ENCODE measurements at places on chromosomes 2 and 18.

- DNase-seq: no peak
Observed at GRCh38 chr2:217698691-217699090, 304.1 kb downstream of the TNS1 start.

GRCh38 chr2:180474716-180475115 lies 467.6 kb upstream of the CWC22 start:
- DNase-seq: peak; percentile 4

GRCh38 chr18:70291295-70291574 lies 2.4 kb downstream of the SOCS6 start:
- DNase-seq: no peak

DNA sequence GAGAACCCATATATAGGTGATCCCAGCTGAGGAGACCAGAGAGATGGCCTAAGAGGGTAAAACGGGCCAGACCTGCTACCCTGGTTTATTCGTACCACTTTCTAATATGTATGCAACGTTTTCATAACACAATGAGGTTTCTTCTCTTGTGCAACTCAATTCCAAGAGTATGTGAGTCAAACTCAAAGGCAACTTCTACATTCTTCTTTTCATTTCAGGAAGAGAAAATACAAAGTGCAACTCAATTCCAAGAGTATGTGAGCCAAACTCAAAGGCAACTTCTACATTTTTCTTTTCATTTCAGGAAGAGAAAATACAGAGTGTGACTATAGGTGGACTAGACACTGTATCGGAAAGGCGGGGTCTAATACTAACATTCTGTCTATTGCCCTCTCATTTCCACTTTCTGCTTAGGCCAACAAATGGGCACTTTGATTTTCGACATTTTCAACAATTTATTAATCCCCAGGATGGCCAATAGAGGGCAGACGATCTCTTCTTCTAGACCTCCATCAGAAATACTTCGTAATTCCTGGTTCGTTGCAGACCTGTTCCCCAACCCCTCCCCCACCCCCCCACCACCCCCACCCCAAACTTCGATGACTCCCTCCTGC lies 3.7 kb upstream of the CRIM1 start:
- peak; percentile 25 for DNase-seq

DNA sequence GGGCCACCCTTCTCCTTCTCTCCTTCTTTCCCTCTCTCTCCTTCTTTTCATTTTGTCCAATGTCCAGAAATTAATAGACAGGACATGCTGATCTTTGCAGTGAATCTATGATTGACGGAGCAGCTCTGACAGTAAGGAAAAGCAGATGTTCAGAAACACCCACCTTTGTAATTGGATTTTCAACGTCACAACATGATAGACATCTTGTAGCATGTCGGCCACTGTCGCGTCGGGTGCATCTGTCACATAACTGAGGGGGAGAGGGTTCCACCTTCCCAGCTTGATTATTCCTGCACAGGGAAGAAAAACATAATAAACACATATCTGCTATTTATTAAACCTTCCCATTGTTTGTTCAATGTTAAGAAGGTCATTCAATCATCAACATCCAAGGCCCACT lies 76.2 kb downstream of the SATB2 start:
- DNase-seq: no peak

- no peak for DNase-seq
Observed at GRCh38 chr18:48800876-48801727, 149.7 kb downstream of the SMAD7 start.

DNA sequence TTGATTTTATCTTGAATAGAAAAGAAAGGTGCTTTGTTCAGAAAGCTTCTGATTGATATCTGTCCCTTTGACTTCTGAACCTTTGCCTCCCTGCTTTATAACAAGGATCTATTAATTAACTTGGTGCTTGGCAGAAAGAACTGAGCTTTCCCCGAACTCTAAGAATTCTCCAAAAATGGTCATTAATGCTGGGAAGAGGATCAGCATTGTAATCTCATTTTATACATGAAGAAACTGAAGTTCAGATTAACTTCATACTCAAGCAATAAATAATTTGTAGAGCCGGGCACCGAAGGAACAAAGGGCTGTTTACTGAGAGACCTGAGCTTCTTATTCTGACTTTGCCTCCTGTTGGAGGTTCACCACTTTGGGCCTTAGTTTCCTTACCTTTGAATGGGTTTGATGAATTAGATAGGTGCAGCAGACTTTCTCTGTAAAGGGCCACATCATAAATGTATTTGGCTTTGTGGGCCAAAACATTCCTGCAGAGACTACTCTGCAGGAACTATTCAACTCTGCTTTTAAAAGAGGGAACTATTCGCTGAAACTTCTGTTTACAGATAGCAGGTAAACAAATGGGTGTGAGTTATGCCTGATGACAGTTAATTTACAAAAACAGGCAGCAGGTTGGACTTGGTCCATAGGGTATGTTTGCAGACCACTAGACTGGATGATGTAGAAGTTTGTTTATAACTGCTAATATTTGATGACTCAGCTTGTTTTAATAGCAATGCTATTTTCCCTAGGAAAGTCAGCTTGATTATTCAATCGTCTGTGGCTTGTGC lies 272.9 kb downstream of the TGIF1 start:
- DNase-seq: no peak

GRCh38 chr18:48798334-48799245 lies 152.2 kb downstream of the SMAD7 start:
- DNase-seq: no peak

DNA sequence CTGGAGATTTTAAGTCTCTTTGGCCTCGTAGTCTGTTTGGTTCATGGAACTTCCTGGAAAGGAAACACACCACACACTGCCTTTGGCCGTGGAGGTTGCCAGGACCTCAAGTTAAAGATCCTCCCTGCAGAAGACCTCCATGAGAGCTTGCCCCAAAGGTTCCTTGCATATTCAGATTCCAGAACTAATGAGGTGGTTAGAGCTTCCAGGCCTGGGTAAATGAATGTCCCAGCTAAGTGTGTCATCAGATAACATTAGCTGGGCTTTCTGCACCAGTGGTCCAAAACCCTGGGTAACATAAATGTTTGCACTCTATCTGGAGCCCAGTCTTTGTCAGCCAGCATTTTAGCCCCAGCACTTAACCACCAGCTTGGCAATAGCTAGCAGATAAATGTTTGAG lies 122.1 kb upstream of the EML6 start:
- DNase-seq: no peak

- no peak for DNase-seq
Observed at GRCh38 chr18:36623091-36623490, 205.7 kb downstream of the TPGS2 start.

- DNase-seq: no peak
Observed at GRCh38 chr18:48776641-48777025, 174.1 kb downstream of the SMAD7 start.

GRCh38 chr18:22136395-22136794 lies 33.0 kb upstream of the GATA6 start:
- no peak for DNase-seq

GRCh38 chr2:239193925-239194677 lies 206.7 kb downstream of the HDAC4 start:
- DNase-seq: no peak

DNA sequence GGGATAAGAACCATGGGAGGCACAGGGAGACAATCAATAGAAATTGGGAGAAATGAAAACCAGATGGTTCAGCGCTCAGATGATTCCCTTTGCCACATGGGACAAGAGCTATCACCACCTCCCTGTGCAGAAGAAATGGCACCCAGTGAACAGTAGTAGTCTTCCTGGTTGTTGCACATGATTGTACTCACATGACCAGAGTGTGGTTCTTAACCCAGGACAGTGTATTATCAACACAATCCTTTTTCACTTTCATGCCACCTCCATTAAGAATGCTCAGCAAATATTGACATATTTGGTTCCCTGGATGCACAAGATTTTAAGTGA lies 149.0 kb upstream of the SH3BP4 start:
- no peak for DNase-seq

GRCh38 chr2:11786592-11786991 lies 40.2 kb downstream of the LPIN1 start:
- no peak for DNase-seq

DNA sequence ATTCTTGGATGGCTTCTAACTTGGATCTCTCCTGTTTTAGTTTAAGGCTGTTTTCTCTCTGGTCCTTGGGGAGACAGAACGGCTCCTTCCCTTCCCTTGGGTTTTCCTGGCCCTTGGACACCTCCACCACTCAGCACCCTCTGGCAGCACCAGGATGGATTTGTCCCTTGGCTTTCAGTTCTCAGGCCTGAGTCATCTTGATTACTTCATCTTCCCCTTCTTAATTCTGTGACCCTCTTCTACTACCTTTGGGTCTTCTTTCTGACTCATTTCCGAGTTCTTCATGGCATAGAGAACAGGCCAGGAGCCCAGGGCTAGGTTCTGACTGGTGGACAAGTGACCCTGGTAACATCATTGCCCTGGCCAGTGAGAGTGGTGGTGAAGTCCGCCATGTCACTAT lies 14.9 kb downstream of the IGFBP2 start:
- DNase-seq: no peak

DNA sequence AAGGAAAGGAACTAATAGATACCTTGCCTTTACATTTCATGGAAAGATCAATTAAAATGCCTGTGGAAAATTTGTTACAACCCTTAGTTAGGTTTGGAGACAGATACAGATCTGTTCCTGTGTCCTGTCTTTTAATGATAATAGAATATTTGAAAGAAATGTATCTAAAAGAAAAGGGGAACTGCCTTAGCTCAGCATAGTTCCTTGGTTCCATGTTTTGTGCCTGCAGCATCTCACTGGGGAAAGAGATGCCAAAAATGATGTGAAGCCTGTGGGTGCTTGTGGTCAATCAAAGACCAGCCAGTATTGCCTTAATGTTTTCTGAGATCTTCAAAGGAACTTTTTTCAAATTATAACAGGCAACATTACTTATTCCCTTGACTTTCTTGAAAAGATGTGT lies 147.6 kb downstream of the ADCYAP1 start:
- DNase-seq: no peak

- DNase-seq: no peak
Observed at GRCh38 chr18:58378411-58379379, 250.2 kb downstream of the ALPK2 start.

DNA sequence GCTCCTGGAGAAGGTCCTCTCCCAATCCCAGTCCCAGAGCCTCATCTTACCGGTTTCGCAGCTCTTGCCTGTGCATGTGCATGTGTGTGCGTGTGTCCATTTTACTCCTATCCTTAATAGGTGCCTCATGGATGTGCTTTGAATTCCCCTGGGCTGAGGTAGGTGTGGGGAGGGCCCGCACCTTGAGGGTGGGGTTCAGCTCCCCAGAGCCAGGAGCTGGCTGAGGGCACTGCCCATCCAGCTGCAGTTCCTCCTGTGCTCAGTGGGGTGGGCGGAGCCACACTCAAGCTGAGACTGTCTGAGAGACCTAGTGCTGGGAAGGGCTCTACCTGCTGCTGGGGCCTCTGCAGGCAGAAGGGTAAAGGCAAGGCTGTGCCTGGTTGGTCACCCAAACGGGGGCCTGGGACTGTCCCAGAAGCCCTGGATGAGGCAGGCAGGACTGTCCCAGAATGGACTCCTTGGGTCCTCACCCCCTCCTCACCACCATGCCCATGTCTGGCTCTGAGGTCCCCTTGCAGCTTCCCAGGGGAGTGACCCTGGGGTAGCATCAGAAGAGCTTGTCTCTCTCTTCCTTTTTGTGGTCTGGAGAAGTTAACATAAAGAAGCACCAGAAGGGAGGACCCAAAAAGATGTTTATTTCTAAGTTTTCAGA lies 8.9 kb downstream of the GDF7 start:
- DNase-seq: no peak

DNA sequence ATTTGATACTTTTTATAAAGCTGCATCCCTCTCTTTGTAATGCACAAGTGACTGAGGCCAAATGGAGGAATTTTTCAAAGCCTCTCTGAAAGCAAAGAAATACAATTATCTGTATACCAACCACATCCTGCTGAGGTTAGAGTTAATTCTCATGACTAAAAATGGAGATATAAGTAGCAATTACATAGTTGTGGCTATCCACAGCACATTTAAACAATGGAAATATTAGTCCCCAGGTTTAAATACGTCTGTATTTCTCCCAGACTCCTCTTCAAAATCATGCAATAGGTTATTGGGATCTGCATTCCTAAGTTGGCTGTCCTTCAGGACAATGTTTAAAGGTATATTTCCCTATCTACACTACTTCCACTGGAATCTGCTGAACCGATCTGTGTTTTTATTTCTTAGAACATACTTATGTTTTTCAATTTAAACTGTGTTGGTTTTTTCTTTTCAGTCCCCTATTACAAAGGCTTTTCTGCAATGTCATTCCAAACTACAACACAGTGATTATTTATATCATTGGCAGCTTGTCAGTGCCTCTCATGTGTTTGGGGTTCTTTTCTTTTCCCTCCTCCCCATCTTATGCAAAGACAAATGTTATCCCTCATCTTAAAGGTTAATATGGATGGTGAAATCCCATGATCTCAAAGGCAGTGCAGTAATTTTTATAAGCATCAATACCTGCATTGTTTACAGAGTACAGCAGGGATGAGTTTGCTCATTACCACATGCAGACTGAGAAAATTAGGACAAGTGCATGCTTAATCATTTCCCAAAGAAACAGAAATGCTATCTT lies 134.8 kb upstream of the FSHR start:
- DNase-seq: no peak

DNA sequence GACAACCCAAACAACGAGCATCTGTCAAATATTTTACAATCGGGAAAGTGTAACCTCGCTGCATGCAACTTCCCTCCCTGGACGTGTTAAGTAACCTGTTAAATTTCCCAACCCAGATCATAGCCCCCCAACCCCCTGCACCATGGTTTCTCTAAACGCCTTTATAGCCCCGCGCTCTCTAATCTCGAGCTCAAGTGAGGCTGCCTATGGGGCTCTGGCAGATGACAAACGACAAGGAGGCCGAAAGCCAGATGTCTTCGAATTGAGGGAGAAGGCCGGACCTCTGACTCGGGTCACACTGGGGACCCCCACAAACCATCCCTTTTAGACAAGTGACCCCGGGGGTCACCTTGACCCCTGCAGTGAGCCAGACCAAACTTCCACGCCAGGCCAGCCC lies 526 bp downstream of the COX7A2L start:
- peak; percentile 22 for DNase-seq

- no peak for DNase-seq
Observed at GRCh38 chr2:111231532-111232252, 111.0 kb downstream of the BCL2L11 start.

DNA sequence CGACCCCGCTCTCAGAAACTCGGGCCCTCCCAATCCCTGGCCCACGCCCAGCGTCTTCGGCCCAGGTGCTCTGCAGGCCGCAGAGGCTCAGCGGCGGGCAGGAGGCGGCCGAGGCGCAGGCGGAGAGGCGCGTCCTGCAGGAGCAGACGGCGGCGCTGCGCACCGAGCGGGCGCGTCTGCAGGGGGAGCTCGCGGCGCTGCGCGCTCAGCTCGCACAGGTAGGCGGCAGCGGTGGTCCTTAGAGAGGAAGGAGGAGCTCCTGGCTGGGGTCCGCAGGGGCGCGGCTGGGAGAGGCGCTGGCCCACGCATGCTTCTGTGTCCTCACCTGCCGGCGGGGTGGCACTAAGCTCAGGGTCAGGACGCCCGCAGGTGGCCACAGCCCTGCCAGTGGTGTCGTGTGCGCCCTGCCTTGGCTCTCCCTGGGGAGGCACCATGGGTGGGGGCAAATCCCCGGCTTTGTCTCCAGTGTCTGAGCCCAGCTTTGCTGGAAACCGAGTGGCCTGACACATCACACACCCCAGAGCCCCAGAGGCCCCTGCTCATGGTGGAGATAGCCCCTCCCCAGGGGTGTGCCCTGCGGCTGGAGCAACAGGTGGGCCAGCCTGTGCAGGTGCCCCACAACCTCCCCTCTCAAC lies 14.9 kb upstream of the SNED1 start:
- DNase-seq: peak; percentile 64

- DNase-seq: no peak
Observed at GRCh38 chr2:197813093-197813787, 8.8 kb downstream of the PLCL1 start.

- DNase-seq: no peak
Observed at GRCh38 chr18:13176847-13177246, 41.7 kb upstream of the LDLRAD4 start.

- no peak for DNase-seq
Observed at GRCh38 chr2:26618611-26619010, 22.6 kb downstream of the CIB4 start.
